ENCODE measurements at places on chromosomes 4 and X. TPM values are rescaled to one million over a fixed set of nuclear protein-coding genes. Genes with fewer than 3 reads are reported as not detected.

The CSAG1 gene
- not detected for total RNA-seq

DNA sequence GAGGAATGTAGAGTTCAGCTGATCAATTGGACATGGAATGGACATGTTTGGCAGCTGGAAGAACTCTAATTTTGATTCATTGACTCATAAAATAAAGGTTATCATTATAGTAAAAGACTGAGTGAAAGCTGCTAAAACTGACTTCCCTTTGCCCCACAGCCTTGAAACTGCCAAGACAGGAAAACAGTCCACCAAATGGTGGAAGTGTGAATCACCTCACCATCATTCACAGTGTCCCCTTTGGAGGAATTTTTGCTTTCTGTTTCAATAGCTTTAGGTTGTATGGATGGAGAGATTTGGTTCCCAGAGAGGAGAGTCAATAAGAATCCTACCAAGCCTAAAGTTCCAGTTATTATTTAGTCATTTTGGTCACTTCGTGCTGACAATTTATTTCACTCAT lies 20.8 kb upstream of the FREM3 start:
- DNase-seq = no peak

GRCh38 chr4:164396439-164396838 lies 357.5 kb upstream of the SMIM31 start:
- no peak for DNase-seq

DNA sequence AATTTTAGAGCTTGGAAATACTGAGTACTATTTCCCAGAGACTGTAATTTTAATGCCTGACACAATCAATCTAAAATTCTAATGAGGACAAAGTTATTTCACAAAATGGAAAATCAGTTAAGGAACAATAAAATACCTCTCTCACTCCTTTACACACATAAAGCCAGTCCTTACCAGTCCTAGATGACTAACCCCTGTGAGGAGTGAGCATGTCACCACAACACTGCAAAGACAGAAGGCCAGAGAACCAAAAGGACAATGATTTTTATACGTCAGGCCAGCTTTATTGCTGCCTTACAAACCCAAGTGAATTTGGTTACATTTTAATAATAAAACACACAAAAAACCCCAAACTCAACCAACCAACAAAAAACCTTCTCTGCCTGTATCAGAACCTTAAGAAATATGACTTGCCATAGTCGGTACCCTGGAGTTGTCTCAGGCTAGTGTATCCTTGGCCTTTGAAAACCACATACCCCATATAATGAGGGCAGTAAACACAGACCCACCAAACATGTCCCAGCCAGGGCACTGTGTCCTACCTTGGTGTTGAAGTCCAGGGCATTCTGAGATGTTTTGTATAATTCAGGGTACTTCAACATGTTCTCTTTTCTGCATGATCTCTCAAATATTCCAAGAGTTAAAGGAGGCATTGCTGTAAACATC lies 57.6 kb downstream of the SHISA3 start:
- no peak for DNase-seq

GRCh38 chr4:153451911-153452657 lies 14.1 kb upstream of the TMEM131L start:
- DNase-seq = no peak
